ENCODE measurements at places on chromosomes 4 and X. TPM values are rescaled to one million over a fixed set of nuclear protein-coding genes. Genes with fewer than 3 reads are reported as not detected.

The TCEAL7 gene
- total RNA-seq = not detected

GRCh38 chr4:14812101-14812500, 190.2 kb upstream of the CPEB2 start:
- H3K4me1 ChIP-seq = no peaks in the 10 kb centered on the region
- no peaks in the 10 kb centered on the region for H3K36me3 ChIP-seq
- DNase-seq = no peak
- H3K4me3 ChIP-seq = no peak overlapping the region
- H3K27ac ChIP-seq = no peak overlapping the region

- no peak overlapping the region for H3K27ac ChIP-seq
- no peaks in the 10 kb centered on the region for H3K27me3 ChIP-seq
- H3K4me1 ChIP-seq = no peaks in the 10 kb centered on the region
- no peak for DNase-seq
- H3K36me3 ChIP-seq = no peaks in the 10 kb centered on the region
Measured at GRCh38 chr4:120801137-120801758, 121.3 kb downstream of the PRDM5 start.

DNA sequence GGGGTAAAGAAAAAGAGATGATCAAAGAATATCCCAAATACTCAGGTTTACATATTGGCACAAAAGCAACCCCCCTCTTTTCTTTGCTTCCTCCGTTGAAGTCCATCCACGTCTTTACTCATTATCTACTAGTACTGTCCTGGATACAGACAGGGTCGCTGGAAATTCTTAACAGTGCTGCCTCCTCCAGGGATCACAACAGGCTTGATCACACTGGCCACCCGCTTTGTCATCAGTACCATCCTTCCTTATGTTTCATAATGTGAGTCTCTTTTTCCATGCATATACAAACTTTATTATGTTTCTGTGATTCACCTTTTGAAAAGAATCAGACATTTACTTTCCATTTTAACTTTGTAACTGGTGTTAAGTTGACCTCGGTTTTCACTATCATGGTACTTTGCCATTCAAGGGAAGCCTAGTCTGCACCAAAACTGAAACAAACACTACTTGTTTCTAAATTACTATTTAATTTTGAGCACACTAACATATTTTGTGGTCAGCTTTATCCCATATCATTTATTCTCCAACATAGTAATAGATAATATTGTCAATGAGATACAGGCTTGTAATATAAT, 387.5 kb upstream of the PPP1R2C start:
- H3K27ac ChIP-seq = no peak overlapping the region
- DNase-seq = no peak
- H3K27me3 ChIP-seq = no peaks in the 10 kb centered on the region
- H3K4me3 ChIP-seq = no peak overlapping the region
- no peaks in the 10 kb centered on the region for H3K36me3 ChIP-seq
- H3K4me1 ChIP-seq = no peaks in the 10 kb centered on the region

Measured in PC-3 (cell line).